ENCODE measurements at places on chromosomes 7 and 10. TPM values are rescaled to one million over a fixed set of nuclear protein-coding genes. Genes with fewer than 3 reads are reported as not detected.

- DNase-seq: no peak
Observed at GRCh38 chr7:77983973-77984372, 185.4 kb downstream of the PHTF2 start.

LLCFC1 gene
- total RNA-seq: not detected

TIMM23 gene
- total RNA-seq: 89.0 TPM

- no peak for DNase-seq
Observed at GRCh38 chr10:130721971-130722370, 585.8 kb downstream of the GLRX3 start.

GRCh38 chr10:125193306-125193877, 33.0 kb upstream of the CTBP2 start:
- no peak for DNase-seq

DNA sequence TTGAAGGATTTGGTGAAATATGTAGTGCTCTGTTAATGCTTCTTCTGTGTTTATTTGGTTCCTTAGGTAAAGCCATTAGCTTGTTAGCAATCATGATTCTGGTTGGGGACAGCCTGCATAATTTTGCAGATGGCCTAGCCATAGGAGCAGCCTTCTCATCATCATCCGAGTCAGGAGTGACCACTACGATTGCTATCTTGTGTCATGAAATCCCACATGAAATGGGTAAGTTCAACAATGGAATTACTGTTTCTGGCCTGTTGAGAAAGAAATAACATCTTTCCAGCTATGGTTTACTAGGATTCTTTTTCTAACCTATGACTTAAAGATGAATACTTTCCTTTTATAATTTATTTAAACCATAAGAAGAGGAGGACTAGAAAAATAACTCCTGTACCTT, 48.9 kb downstream of the SLC39A12 start:
- no peak for DNase-seq

DNA sequence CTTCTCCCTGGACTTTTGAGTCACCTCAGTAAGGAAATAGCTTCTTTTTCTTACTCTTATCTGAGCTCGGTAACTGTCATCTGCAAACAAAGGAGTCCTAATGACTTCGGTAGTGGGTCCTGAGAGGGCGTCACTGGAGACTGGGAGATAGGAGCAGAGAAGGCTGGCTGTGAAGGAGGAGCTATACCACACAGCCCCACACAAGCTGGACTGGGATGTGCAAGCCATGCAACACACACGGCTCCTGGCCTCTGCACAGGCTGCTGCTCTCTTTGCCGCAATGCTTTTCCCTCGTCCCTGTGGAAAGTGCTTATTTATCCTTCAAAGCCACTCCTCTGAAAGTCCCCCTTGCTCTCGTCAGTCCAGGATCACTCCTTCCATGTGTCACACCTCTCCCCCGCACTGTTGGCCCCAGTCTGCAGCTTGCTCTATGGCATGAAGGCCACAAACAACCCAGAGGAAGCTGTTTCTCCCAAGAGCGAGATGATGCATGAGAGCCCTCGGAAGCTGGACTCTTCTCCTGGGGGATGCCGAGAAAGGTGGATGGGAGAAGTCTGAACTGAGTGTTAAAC, 14.9 kb downstream of the TMEM273 start:
- DNase-seq: no peak

DNA sequence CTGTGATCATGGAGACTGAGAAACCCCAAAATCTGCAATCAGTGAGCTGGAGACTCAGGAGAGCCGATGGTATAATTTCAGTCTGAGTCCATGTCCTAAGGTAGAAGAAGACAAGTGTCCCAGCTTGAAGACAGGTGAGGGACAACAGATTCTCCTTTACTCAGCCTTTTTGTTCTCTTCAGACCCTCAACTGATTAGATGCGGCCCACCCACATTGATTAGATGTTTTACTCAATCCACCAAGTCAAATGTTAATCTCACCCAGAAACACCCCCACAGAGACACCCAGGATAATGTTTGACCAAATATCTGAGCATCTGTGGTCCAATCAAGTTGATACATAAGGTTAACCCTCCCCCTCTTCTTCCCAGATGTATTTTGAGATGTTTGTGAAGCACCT, 131.2 kb downstream of the PFKFB3 start:
- no peak for DNase-seq

DPP6 gene
- total RNA-seq: 0.95 TPM
